ENCODE measurements at places on chromosomes 2 and 18.

GRCh38 chr2:197309691-197310231, 819 bp downstream of the ANKRD44 start:
- no peak for DNase-seq

DNA sequence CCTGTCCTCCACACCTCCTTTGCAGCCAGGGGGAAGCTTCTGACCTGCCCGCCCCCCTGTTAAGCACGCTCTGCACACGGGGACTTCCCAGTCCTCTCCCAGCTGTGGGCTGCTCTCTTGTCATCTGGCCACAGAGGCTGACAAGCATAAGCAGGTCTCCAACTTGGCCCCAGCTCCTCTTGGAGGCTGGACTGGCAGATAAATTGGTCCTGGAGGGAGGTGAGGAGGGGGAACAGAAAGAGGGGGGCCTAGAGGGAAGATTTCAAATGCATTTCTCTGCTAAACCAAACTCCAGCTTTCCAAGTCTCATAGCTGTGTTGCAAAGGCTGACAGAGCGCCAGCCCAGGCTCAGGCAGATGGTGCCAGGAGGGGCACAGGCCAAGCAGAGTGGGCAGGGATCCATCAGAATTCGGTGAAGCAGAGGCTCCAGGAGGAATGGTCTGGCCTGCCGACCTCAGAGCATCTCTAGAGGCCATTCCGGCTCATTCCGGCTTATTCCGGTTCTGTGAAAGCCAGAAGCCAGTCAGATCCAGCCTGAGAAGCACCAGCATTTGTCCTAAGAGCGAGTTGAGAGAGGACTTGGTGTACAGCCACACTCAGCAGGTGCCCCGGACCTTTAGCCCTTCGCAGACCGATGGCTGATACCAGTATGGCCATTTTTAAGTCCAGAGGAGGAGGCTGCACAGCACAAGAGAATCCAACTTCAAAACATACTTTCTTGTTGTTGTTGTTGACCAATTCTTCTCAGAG, 508.9 kb upstream of the MYT1L start:
- no peak for DNase-seq

- DNase-seq, result no peak
Observed at GRCh38 chr18:9619056-9619455, 4.7 kb upstream of the PPP4R1 start.

- no peak for DNase-seq
Observed at GRCh38 chr2:172373766-172374165, 53.6 kb upstream of the ITGA6 start.

DNA sequence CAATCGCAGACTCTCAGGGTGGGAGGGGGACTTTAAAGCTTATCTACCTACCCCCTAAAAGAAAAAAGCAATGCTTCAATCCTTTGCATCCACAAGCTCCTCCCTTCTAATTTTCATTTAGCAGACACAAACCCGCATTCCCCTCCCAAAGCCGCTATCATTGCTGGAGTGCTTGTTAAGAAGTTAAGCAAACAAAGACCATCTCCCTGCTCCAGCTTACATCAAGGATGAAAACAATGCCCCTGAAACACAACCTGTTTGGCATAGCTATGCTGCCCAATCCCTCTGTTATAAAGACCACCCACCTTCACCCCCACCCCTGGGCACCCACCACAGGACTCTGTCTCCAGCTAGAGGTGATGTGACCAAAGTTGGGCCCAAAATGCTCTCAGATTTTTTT, 33.0 kb downstream of the REEP1 start:
- no peak for DNase-seq

GRCh38 chr2:41242001-41242331, 790.1 kb upstream of the SLC8A1 start:
- no peak for DNase-seq

DNA sequence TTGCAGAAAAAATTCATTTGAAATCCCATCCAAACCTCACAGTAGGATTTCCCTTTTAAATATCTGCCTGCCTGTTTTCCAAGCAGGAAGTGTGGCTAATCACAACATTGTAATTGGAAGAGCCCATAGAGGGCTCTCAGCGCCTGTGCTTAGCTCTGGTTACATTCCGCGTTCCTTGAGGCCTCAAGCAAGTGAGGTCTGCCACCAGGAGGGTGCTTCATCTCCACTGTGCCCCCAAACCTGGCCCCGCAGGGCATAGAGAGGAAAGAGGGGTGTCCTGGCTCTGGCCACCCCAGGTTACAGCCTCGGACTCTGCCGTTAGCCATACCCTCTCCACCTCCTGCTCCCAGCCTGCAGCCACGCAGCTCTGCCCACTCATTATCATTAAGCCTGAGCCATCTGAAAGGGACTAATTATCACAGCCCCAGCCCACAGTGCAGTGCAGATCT, 214.8 kb downstream of the SP3 start:
- DNase-seq, result no peak

- DNase-seq, result no peak
Observed at GRCh38 chr2:222159221-222159620, 139.6 kb downstream of the PAX3 start.

- no peak for DNase-seq
Observed at GRCh38 chr2:227161947-227162346, 2.1 kb downstream of the COL4A4 start.

DNA sequence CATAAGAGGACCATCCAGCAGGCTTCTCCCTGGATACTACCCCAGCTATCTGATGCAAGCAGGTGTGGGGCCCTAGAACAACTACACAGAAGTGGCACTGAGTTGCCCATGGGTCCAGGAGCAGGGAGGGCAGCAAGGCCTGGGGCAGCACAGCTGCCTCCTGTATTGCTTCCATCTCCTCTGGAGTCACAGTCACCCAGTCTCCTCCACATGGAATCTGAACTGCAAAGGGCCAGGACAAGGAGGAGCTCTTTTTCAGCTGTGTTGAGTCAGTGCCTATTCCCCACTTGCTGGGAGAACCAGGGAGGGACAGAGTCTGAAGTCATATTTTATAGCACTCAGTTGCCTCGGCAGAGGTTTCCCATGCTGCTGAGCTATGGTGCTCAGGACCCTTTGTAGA, 67.9 kb upstream of the ALPP start:
- no peak for DNase-seq

- DNase-seq, result no peak
Observed at GRCh38 chr2:204492417-204492816, 52.9 kb upstream of the PARD3B start.

DNA sequence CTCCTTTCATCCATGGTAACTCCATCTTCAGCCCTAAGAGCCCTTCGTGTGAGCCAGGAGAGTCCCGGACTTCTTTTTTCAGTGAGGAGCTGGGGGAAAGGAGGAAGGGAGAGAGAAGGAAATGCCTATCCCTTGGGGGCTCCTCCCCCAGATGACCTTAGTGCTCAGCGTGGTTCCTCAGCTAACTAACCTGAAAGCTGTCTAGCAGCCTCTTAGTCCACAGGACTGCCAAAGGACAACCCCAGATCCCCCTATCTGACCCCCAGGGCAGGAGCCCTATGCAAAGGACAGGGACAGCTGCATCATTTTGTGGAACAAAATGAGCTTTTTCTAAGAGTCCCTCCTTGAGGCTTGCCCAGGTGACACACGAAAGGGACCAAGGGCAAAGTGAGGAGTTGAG, 7.9 kb downstream of the SPR start:
- DNase-seq, result no peak

DNA sequence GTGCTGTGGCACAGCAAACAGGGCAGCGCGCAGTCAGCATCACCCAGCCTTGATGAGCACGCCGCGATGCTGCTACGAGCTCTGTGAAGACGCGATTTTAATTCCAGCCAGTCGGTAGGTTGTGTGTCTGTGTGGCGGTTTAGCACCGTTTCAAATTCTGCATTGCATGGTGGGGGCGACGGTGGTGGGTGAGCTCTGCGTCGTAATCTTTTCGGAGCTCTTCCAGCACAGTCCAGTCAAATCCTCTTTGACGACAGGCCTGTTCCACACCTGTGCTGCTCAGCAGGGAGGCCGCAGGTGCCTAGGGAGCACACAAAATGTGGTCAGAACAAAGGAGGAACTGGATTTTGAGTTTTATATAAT, 8.6 kb downstream of the ALLC start:
- DNase-seq, result no peak

- DNase-seq, result no peak
Observed at GRCh38 chr2:205463466-205464025, 218.8 kb upstream of the NRP2 start.

Data from T follicular helper cell (primary cell).